Panc1 (cell line): ENCODE measurements at places on chromosomes 16 and 17.

DNA sequence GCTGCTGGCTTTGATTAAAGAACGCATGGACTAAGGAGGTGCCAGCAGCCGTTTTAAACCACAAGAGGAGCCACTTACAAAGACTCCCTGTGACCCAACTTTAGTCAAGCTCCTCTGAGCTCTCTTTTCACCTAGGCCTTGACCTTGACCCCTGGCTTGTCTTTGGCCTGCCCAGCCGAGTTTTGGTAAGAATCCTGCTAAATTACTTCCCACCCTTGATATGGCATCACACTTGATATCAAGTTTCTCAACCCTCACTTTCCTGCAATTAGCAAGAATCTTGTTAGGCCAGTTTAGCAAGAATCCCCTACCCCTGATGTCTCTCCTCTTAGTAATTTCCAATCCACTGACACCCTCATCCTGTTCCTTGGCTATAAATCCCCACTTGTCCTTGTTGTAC is 232.8 kb upstream of the SALL1 start:
- H3K36me3 ChIP-seq = no peaks in the 10 kb centered on the region
- no peak overlapping the region for H3K27ac ChIP-seq
- H3K4me1 ChIP-seq = no peaks in the 10 kb centered on the region
- DNase-seq = no peak
- no peaks in the 10 kb centered on the region for H3K27me3 ChIP-seq
- no peak overlapping the region for H3K4me3 ChIP-seq

GRCh38 chr16:58126451-58126961 is 2.7 kb downstream of the CFAP20 start:
- H3K27ac ChIP-seq = 0 out of 2 replicates have a peak overlapping the region, but pooled peaks have one; percentile 39
- H3K36me3 ChIP-seq = no peaks in the 10 kb centered on the region
- peaks cover 12% of the 10 kb centered on the region for H3K4me1 ChIP-seq
- no peaks in the 10 kb centered on the region for H3K27me3 ChIP-seq
- no peak for DNase-seq

DNA sequence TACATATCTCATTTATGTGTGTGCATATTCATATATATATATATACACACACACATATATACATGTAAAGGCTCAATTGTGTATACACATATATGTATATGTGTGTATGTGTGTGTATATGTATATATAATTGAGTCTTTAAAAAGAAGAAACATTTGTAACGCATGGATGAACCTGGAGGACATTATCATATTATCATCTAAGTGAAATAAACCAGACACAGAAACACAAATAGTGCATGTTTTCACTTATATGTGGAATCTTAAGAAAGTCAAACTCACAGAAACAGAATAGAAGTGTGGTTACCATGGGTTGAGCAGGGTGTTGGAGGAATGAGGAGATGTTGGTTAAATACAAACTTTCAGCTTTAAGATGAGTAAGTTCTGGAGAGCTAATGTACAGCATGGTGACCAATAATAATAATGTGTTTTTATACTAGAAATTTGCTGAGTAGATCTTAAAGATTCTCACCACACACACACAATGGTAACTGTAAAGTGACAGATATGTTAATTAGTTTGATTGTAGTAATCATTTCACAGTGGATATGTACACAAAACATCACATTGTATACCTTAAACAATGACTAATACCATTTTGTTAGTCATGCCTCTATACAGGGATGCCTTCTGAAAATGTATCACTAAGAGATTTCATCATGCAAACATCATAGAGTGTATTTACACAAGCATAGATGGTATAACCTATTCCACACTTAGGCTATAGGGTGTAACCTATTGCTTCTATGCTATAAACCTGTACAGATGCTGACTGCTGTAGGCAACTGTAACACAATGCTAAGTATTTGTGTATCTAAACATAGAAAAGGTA is 132.6 kb upstream of the CACNG5 start:
- H3K4me1 ChIP-seq = 0 out of 2 replicates have a peak, but pooled peaks cover 2% of the 10 kb centered on the region
- no peaks in the 10 kb centered on the region; the same call in 1 of the 2 replicates for H3K36me3 ChIP-seq
- no peaks in the 10 kb centered on the region for H3K27me3 ChIP-seq
- no peak overlapping the region for H3K4me3 ChIP-seq
- peak; percentile 72 for DNase-seq
- no peak overlapping the region for H3K27ac ChIP-seq

DNA sequence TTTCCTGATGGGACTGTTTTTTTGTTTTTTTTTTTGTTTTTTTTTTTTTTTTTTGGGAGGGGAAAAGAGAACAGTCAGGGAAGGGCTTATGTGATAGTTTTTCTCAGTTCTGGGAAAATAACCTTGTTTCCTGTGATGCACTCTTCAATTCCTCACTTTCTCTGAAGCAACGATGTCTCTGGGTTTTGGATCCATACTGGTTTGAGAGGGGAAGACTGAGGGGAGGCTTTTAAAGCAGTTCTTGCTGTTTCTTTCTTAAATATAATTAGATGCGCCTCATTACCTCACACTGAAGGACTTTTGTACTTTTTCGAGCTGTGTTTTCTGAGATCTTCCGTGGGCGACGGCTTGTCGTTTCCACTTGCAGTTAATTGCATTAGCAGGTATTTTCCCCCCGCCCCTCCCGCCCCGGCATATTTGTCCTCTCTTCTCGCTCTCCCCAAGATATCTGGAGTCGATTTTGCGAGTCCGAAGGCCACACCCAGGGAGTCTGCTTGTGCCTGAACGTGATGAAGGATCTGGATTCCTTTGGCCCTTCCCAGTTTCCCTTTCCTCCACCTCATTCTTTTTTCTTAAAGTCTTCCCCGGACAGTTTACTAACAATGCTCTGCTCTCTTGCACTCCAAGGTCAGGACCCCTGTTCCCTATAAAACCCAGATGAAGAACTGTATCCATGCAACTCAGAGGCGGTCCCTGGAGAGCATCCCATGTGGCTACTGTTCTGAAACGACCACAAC is 125.2 kb upstream of the ZFHX3 start:
- no peak overlapping the region for H3K4me3 ChIP-seq
- H3K27me3 ChIP-seq = no peaks in the 10 kb centered on the region
- no peak overlapping the region for H3K27ac ChIP-seq
- H3K4me1 ChIP-seq = no peaks in the 10 kb centered on the region; the same call in 1 of the 2 replicates
- DNase-seq = no peak

GRCh38 chr16:19151310-19151709 is 16.7 kb upstream of the SYT17 start:
- 0 out of 2 replicates have a peak, but pooled peaks cover 2% of the 10 kb centered on the region for H3K27me3 ChIP-seq
- no peaks in the 10 kb centered on the region for H3K36me3 ChIP-seq
- H3K4me1 ChIP-seq = no peaks in the 10 kb centered on the region
- DNase-seq = no peak

DNA sequence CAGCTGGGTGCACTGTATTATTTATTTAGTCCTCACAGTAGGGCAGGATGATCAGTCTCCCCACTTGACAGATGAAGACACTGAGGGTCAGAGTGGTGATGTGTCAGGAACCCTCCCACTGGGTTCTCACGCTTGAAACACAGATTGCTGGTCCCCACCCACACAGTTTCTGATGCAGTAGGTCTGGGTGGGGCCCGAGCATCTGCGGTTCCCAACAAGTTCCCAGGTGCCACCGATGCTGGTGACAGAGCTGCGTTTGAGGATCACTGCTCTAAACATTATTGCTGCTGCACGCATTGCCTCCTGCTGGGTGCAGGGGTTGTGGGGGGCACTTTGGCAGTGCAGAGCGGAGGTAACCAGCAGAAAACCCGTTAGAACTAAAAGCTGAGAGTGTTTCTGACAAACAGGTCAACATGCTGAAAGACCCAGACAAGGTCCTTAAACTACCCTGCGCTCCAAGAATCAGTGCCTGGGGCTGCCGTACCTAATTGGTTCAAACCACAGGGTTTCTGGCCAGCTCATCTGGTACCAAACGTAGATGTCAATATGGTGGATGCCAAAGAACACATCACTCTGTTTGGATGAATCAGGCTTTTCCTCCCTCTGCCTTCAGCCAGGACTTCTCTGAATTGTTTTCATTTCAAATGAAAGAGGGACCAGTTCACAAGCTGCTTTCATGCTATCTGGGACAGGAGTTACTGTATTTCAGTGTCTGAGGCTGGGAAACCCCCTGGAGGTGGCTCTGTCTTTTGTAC is 76.0 kb downstream of the ABCC1 start:
- no peaks in the 10 kb centered on the region for H3K27me3 ChIP-seq
- no peak for DNase-seq
- no peaks in the 10 kb centered on the region for H3K36me3 ChIP-seq
- peak overlapping the region; percentile 77 for H3K27ac ChIP-seq

GRCh38 chr16:27822996-27823395 is 240.5 kb downstream of the GSG1L start:
- DNase-seq = no peak
- no peaks in the 10 kb centered on the region; the same call in 1 of the 2 replicates for H3K36me3 ChIP-seq
- no peak overlapping the region for H3K4me3 ChIP-seq
- H3K4me1 ChIP-seq = no peaks in the 10 kb centered on the region
- peaks cover 17% of the 10 kb centered on the region for H3K27me3 ChIP-seq

- H3K27ac ChIP-seq = no peak overlapping the region
- DNase-seq = no peak
- H3K27me3 ChIP-seq = no peaks in the 10 kb centered on the region
- no peak overlapping the region for H3K4me3 ChIP-seq
Observed at GRCh38 chr16:86993426-86994110, 323.6 kb downstream of the C16orf95 start.

- no peaks in the 10 kb centered on the region for H3K4me1 ChIP-seq
- H3K27ac ChIP-seq = no peak overlapping the region
- no peak for DNase-seq
- no peaks in the 10 kb centered on the region for H3K27me3 ChIP-seq
- H3K36me3 ChIP-seq = no peaks in the 10 kb centered on the region
Observed at GRCh38 chr17:59415397-59415796, 83.9 kb downstream of the YPEL2 start.

DNA sequence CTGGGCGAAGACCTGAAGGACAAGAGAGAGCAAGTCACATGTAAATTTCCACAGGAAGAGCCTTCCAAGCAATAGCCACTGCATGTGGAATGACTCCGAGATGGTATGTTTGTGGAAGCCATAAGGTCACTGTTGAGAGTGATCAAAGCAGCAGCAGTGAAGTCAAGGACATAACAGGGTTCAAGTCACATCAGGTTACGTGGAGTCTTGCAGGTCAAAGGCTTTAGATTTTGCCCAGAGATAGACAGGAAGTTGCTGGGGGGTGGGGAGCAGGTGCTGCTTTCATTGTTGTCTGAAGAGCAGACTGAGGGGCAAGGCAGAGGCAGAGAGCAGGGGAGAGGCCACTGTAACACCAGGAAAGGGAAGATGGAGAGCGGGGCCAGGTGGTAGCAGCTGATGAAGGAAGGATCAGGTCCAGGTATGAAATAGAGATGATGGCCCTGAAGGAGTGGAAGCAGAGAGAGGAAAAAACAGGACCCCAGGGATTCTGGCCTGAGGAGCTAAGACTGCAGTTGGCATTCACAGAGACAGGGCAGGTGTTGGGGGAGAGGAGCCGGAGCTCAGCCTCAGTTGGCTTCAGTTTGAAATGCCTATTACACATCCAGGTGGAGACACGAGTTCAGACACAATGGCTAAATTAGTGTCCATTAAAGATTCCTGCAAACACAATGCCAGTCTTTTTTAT is 129.3 kb upstream of the AXIN2 start:
- no peak overlapping the region for H3K4me3 ChIP-seq
- DNase-seq = no peak
- no peaks in the 10 kb centered on the region for H3K36me3 ChIP-seq
- H3K27me3 ChIP-seq = no peaks in the 10 kb centered on the region
- H3K27ac ChIP-seq = no peak overlapping the region

DNA sequence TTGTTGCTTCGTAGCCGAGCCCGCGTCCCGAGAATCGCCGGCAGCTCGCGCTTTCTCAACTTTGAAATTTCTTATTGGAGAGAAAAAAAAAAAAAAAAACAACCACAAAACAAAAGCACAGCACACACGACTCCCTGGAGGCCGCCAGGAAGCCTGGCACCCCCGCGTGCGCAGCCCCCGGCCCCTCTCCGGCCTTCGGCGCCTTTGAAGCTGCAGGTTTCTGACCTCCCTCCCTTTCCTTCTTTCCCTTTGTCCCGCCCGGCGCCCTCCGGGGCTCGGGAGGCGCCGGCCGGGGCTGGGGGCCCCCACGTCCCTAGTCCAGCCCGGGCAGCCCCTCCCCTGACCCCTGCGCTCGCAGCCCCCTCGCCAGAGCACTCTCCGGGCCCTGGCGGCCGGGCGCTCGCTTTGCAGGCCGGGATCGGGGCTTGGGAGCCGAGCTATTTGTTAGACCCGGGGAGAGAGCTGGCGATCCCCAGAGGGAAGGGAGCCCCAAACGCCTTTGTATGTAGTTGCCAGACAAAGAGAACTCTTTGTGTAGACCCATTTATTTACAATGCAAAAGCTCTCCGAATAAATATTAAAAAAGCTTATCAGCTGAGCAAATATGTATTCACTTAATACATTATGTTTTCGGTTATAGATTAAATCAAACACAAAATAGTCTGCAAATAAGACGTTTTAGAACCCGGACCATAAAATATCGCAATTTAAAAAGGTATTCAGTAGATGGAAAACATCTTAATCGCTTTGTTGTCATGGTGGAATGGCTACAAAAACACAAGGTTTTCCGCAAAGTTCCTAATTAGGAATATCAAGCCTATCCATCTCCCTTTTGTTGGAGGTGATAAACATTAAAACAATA is 2.3 kb downstream of the BAHCC1 start:
- peak overlapping the region; percentile 78 for H3K4me3 ChIP-seq
- H3K4me1 ChIP-seq = peaks cover 29% of the 10 kb centered on the region
- no peak for DNase-seq
- no peaks in the 10 kb centered on the region; the same call in 1 of the 2 replicates for H3K36me3 ChIP-seq

GRCh38 chr16:85998868-85999729 is 100.1 kb downstream of the IRF8 start:
- no peak overlapping the region for H3K4me3 ChIP-seq
- H3K27ac ChIP-seq = no peak overlapping the region
- no peaks in the 10 kb centered on the region for H3K36me3 ChIP-seq
- no peak for DNase-seq
- H3K4me1 ChIP-seq = no peaks in the 10 kb centered on the region
- no peaks in the 10 kb centered on the region; the same call in 1 of the 2 replicates for H3K27me3 ChIP-seq

DNA sequence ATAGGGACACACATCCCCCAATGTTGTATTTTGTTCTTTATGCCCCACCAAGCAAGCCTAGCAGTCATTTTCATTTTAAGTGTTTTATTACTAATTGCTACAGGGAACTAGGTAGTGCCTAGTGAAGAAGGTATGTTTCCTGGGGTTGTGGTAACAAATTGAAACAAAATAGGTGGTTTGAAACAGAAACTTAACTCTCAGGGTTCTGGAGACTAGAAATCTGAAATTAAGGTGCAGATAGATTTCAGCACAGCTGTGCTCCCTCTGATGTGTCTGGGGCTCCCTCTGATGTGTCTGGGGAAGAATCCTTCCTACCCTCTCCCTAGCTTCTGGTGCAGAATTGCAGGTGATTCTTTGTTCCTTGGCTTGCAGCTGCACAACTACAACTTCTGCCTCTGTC is 390.1 kb downstream of the ZFHX3 start:
- no peaks in the 10 kb centered on the region for H3K36me3 ChIP-seq
- no peaks in the 10 kb centered on the region for H3K27me3 ChIP-seq
- H3K27ac ChIP-seq = no peak overlapping the region

DNA sequence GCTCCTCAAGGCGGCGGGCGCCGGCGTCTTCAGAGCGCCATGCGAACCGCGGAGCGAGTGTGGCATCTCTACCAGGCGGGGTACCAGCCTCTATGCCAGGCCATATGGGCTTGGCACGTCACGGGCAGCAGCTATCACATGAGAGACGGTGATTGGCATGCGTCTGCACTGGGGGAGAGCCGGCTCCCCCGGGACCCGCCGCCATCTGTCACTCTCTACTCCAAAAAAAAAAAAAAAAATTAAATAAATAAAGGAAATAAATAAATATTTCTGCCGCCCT is at the start of gene NEUROD2:
TSS of gene NEUROD2 (minus strand) at position 70 of the 280 bp plus-strand sequence. CDS start 1,321 bp downstream, outside the sequence.
- no peak within 1 kb of the TSS for H3K27ac ChIP-seq
- no peaks in the 10 kb centered on the region for H3K4me1 ChIP-seq
- H3K36me3 ChIP-seq = no peaks in the 10 kb centered on the region
- H3K4me3 ChIP-seq = peak within 1 kb of the TSS; percentile 12; the same call in 1 of the 2 replicates
- no peak for DNase-seq
- peaks cover 12% of the 10 kb centered on the region for H3K27me3 ChIP-seq
